ENCODE measurements at places on chromosomes 7 and 10.

- no peak for DNase-seq
Observed at GRCh38 chr7:29192323-29192722, 2.3 kb upstream of the CHN2 start.

DNA sequence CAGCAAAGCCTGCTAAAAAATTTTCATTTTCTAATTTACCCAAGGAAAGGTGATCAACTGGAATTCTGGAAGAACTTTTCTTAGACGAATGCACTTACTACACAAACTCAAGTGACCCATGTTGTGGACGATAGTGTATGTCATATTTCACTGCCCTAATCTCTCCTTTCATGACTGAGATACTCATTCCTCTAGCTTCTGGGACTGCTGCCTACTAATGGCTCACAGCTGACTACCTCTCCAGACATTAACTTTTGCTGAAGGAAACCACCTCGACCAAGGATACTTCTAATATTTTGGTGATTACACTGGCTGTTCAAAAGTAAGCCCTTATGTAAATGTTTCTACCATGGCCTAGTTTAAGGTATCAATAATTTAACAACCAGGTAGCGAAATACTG lies 959.9 kb upstream of the GHITM start:
- no peak for DNase-seq

DNA sequence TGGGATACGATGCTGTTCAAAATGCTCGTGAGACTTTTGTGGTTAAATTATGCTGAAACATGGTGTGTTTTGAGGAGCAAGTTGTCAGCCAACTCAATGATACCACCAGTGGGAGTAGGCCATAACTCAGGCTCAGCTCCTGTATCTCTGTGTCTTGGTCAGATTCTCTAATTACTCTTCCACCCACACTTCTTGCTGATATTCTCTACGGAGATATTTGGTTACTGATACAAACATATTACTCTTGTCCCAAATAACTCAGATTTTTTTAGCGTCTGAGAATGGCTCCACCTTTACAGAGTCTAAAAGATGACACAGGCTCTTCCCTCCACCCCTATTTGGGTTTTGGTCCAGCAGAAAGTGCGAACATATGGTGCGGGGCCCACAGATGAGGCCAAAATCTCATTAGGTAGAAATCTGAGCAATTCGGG lies 168.9 kb downstream of the PKD1L1 start:
- no peak for DNase-seq

GRCh38 chr7:90173127-90173844 lies 19.0 kb downstream of the STEAP1 start:
- DNase-seq = no peak

DNA sequence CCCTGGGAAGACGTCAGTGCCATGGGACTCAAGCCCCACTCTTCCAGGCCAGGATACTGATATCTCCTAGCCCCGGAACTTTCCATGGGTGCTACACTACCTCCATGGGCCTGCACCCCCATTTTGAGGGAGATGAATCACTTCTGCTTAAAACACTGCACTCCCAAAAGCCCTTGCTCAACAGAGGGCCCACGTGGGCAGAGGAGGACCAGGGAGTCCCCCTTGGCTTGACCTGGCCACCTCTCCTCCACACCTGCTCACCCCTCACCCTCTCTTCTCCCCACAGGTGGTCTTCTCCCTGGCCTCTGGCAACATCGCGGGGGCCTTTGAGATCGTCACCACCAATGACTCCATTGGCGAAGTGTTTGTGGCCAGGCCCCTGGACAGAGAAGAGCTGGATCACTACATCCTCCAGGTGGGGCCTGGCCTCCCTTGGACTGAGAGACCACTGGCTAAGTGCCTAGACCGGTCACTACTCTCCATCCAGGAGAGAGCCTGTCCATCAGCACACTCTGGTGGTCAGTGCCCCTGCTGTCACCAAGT lies 19.9 kb upstream of the C10orf105 start:
- no peak for DNase-seq
